Stimulated activated CD8-positive, alpha-beta memory T cell treated with anti-CD3 and anti-CD28 coated beads, Interleukin-2, amount 100 ng/mL, for 1 hour (primary cell): ENCODE measurements at places on chromosomes 7 and 10.

DNA sequence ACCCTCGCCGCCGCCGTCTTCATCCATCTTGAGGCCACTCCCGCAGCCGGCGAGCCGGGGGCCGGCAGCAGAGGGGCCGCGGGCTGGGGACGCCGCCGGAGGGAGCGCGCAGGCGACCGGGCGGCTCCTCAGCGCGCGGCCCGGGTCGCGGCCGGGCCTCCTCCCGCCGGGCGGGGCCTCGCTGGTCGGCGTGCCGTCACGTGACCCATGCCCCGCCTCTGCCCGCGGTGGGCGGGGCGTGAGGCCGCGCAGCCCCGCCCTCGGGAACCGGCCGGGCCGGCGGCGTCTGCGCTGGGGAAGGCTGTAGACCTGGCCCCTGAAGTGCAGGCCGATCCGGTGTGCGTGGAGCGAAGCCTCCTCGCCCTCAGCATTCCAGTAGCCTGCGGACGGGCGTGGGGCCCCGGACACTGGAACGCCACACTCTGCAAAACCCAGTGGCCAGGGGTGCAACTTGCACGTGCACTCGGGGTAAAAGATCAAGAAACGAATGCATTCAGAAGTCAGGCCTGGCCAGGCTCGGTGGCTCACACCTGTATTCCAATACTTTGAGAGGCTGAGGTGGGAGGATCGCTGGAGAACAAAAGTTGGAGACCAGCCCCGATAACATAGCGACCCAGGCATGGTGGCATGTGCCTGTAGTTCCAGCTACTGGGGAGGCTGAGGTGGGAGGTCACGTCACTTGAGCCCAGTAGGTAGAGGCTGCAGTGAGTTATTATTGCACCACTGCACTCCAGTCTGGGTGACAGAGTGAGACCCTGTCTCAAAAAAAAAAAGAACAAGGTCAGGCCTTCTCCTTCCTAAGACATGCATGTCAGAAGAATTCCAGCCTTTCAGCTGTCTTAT is at the start of gene CYTH3:
Gene CYTH3, minus strand, starts transcription at position 144 of the 843 bp plus-strand sequence. Its CDS starts 117 bp downstream, at position 27.
- peak; percentile 55 for DNase-seq

- DNase-seq = no peak
Observed at GRCh38 chr10:77603534-77603927, 34.1 kb downstream of the KCNMA1 start.

GRCh38 chr10:23613900-23614299 is 175.0 kb downstream of the OTUD1 start:
- no peak for DNase-seq

DNA sequence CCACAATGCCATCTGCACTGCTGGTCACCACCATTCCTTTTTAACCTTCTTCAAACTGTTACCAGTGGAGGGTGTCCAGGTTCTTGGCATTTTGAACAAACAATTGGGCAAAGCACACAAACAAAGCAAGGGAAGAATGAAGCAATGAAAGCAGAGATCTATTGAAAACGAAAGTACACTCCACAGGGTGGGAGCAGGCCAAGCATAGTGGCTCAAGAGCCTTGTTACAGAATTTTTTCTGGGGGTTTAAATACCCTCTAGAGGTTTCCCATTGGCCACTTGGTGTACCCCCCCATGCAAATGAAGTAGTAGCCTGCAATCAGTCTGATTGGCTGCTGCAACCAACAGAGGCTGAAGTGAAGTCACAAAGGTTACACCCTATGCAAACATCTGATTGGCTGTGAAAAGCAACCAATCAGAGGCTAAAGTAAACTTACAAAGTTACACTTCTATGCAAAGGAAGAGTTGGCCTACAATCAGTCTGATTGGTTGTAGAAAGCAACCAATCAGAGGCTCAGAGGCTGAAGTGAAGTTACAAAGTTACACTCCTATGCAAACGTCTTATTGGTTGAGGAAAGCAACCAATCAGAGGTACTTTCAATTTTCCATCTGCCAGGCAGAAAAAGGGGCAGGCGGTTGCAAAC is 103.2 kb upstream of the WAC start:
- DNase-seq = no peak

DNA sequence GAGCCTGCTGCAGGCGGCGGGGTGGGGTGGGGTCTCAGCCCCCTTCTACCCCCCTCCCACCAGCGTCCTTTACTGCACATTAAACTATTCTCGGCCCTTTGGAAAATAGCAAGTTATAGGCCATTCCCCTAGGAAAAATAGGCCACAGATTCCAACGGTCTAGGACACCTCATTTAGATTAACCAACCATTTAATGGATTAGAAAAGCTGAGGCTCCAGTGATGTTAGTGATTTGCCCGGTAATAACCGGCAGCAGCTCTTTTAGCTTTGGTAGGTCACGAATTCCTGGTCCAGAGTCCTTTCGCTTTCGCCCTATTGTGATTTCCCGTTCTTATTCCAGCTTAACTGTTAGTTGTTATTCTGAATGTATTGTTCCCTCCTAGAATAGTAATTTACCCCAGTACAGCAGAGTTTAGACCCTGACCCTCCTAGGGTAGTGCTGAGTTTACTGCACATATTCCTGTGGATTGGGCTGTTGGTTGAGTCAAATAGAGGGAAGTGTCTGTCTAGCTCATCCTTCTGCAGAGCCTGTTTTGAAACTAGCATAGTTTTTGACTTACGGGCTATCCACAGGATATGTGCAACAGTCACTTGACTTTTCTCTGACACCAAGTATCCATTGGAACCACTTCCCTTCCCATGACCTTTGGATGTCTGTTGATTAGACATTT is 754 bp downstream of the GSTO1 start:
- no peak for DNase-seq

- no peak for DNase-seq
Observed at GRCh38 chr7:20238754-20239324, 21.7 kb upstream of the MACC1 start.

- DNase-seq = no peak
Observed at GRCh38 chr10:132541129-132541528, 3.5 kb downstream of the INPP5A start.

DNA sequence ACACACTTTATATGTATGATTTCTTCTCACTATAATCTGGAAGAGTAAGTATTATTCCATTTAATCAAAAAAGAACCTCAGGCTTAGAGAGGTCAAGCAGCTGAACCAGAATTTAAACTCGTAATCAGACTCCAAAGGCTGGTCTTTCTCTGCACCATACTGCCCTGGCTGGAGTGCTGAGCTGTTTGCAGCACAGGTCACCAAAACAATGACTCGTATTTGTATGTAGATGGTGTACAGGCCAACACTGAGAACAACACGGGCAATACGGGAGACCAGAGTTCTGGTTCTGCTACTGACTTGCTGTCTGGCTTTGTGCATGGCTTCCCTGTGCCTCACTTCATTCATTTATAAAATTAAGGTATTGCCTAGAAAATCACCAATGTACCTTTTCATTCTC is 57.9 kb downstream of the CDCA7L start:
- DNase-seq = no peak

DNA sequence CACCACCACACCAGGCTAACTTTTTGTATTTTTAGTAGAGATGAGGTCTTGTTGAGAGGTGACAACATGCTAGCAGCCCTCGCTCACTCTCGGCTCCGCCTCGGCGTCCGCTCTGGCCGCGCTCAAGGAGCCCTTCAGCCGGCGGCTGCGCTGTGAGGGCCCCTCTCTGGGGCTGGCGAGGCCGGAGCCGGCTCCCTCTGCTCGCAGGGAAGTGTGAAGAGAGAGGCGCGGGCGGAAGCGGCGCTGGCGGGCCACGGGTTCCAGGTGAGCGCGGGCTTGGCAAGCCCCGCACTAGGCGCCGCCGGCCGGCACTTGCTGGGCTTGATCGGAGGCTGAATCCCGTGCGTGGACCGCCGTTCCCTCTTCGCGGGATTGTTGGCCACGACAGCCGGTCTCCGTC is 83.0 kb downstream of the EEPD1 start:
- no peak for DNase-seq

- DNase-seq = peak; percentile 96
Observed at GRCh38 chr10:75234017-75234682, 1.6 kb downstream of the COMTD1 start.

DNA sequence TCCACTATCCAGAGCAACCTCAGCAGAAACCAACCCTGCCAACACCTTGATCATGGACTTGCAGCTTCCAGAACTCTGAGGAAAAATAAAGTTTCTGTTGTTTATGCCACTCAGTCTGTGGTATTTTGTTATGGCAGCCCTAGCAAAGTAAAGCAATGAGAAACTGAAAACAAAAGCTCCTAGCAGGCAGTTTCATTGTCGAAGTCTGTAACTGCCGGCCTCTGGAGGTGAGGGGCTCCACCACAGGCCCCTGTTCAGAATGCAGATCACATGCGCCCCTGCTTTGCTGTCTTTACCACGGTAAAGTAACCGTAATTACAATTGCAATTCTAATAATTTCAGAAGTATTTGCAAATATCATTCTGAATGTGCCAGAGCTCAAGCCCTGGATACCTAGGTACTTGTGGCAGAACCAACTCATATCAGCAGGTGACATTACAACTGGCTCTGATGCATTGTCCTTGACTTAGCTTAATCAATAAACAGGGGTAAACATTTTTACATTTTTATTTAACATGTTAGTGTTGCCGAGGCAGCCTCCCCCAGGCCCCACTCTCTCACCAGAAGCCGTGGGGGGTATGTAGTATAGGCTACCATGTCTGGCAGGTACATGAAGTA is 193.2 kb downstream of the ELMO1 start:
- DNase-seq = no peak

- no peak for DNase-seq
Observed at GRCh38 chr7:21193895-21194294, 234.0 kb upstream of the SP4 start.

GRCh38 chr10:30185916-30186315 is 126.5 kb upstream of the JCAD start:
- no peak for DNase-seq

DNA sequence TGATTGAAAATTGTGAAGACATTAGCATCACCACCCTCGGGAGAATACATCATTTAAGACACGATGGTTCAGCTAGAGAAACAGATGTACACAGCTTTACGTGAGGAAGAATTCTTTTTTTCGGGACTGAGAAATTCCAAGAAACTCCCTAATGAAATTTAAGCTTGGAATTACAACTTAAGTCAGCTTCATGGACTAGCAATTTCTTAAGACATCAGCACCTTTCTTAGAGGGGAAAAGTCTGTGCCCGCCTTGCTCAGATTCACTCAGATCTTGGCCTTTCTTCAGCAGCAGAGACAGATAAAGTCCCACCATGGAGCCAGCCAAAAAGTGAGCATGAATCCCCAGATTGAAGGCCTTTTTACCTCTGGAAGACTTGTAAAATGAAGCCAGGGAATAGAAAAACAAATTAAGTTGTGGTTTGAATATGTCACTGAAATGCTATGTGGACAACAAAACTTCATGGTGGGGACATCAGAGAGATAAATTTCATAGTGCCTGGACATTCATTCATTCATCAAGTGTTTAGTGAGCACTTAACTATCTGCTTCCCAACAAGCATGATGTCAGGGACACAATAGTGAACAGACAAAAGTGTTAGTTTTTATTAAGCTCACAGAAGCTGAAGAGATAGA is 32.1 kb downstream of the PRKG1 start:
- DNase-seq = no peak

DNA sequence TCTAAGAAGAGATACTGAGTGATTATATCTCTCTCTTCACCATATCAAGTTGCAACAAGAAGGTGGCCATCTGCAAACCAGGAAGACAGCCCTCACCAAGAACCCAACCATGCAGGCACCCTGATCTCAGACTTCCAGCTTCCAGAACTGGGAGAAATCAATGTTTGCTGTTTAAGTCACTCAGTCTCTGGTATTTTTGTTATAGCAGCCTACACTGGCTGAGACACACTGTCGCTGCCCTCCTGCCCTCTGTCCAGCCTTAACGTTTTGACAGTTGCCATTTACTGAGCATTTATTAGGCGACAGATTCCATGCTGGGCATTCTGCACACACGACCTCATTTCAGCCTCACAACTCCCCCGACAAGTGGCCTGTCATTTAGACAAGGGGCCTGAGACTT is 9.5 kb upstream of the HMX3 start:
- DNase-seq = no peak

DNA sequence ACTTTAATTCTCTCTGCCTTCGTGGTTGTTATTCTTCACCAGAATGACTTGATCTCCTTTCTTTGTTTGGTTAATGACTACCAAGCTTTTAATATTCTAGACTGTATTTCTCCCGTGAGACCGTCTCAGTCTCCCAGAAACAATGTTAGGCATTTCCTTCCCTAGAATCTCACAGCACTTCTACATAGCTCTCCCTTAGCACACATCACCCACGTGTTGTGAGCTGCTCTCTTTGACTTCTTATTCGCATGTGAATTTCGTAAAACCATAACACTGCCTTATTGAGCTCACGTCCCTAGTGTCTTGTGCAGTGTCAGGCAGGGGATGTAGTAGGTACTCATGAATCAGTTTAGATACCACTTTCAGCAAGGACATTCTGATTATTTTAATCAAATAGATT is 57.5 kb upstream of the MGAM2 start:
- no peak for DNase-seq

DNA sequence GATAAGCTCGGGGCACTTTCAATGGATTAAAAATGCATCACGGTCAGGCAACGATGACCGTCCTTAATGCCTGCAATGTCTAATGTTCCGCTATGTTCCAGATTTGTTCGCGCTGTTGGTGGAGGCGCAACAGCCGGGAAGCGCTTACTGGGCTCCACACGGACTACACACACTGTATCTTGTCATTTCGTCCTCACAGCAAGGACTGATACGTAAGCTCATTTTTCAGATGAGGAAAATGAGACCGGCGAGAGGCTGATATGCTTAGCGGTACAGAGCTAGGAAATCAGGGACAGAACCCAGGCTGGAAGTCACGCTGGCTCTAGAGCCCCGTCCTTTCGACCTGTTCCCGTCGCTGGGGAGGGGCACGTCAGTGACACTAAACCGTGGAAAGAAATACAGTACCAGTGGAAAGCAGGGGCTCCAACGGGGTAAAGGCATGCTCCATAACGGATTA is 670 bp downstream of the TPK1 start:
- no peak for DNase-seq

DNA sequence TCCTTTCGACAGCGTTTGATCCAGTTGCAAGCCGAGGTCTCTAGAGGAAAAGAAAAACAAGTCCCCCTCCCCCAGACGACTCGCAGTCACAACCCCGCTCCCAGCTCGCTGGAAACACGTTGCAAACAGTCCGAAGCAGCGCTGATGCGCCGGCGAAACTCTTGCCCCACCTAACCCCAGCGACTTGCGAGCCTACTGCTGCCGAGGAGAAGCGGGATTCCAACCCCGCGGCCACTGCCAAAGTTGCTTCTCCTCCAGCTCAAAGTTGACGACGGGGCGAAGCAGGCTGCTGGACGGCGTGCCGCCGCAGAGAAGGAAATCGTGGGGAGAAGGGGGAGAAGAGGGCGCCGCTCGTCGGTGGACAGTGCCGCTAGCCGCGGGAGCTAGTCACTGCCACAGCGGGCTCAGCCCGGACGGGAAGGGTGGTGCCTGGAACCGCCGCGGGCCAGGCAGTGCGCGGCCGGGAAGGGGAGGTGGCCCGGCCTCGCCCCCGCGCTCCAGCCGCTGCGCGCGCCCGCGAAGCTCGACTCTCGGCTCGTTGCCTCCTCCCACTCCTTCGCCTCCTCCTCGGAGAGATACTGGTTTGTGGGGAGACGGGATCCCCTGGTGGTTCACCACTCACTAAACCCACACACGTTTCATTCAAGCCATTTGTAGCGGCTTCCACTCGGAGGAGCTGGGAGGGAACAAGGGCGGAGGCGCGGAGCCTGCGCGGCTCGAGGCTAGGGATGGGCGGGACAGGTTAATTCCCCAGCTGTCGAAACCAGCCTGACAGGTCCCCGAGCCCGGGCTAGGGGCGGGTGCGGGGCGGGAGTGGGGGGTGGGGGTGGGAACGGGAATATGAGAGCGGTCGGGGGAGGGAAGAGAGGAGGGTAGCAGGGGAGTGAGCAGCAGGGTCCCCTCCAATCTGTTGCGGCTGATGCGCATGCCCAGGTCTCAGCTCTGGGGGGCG is at the start of gene GPR37:
Gene GPR37, minus strand, starts transcription at position 392 of the 952 bp plus-strand sequence. CDS start 816 bp downstream, outside the sequence.
- DNase-seq = no peak

GRCh38 chr10:119273413-119273812 is 66.0 kb downstream of the GRK5 start:
- no peak for DNase-seq
